Caco-2 (cell line): ENCODE measurements at places on chromosomes 12 and 14. TPM values are rescaled to one million over a fixed set of nuclear protein-coding genes. Genes with fewer than 3 reads are reported as not detected.

DNA sequence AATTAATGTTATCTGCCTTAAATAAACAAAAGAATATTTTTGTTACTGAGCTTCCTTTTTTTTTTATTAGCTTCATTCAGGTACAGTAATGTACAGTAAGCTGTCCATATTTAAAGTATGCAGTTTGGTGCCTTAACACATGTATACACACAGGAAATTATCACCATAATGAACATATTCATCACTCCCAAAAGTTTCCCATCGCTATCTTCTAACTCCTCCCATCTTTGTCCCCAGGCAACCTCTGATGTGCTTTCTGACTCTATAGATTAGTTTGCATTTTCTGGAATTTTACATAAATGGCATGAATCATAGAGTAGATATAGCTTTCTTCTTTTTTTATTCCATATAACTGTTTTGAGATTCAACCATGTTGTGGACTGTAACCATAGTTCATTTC lies 193.0 kb downstream of the TRHDE start:
- H3K27me3 ChIP-seq: no peaks in the 10 kb centered on the region; the same call in 1 of the 2 replicates
- H3K27ac ChIP-seq: no peak overlapping the region
- no peaks in the 10 kb centered on the region for H3K36me3 ChIP-seq
- H3K4me3 ChIP-seq: no peak overlapping the region

DNA sequence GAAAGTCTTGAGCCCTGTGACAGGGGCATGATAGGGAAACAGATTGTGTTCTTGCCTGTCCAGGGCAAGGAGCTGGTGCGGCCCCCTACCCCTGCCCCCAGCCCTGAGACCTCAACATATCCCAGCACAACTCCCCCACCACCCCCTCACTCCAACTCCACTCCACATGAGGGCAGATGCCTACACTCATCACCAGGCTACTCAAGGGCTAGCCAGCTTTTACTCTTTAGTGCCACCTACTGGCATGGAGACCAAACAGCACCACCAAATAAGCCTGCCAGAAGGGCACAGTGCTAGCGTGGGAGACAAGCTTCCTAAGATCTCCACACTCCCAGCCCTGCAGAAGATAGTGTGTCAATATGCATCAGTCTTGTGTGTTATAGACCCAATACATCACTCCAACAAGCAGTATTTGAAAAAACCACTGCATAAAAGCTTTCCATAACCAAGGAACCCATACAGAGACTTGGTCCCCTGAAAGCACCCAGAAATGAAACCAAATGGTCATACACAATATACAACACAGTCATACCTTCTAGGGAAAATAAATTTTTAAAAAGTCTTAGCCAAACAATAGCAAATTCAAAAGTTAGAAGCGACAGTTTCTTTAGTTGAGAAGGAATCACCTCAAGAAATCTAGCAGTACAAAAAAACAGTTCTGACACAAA lies 154.4 kb downstream of the KCNK10 start:
- H3K27ac ChIP-seq: no peak overlapping the region
- H3K36me3 ChIP-seq: no peaks in the 10 kb centered on the region
- DNase-seq: peak; percentile 56

Gene PSEN1
- 74.8 and 76.8 TPM in 2 replicates for total RNA-seq

Gene CFAP54
- 0.12 and 0.14 TPM in 2 replicates for total RNA-seq

DNA sequence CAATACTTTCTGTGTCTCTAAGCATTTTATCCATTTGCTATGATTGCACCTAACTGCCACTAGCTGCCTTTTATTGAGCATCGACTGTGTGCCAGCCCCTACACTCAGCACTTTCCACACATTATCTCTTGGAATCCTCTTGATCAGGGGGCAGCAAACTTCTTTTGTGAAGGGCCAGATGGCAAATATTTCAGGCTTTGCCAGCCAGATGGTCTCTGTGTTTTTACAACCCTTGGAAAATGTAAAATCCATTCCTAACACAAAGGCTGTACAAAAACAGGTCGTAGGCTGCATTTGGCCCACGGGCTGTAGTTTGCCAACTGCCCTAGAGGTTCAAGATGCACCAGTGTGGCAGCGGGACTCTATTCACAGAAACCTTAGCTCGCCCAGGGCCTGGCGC lies 19.5 kb downstream of the FOXN4 start:
- no peaks in the 10 kb centered on the region for H3K4me1 ChIP-seq
- no peak overlapping the region for H3K4me3 ChIP-seq
- H3K27ac ChIP-seq: no peak overlapping the region
- H3K36me3 ChIP-seq: no peaks in the 10 kb centered on the region
- DNase-seq: no peak

- peak; percentile 49 for DNase-seq
- H3K4me1 ChIP-seq: peaks cover 64% of the 10 kb centered on the region
Measured at GRCh38 chr14:69658664-69659261, 47.4 kb downstream of the SUSD6 start.

DNA sequence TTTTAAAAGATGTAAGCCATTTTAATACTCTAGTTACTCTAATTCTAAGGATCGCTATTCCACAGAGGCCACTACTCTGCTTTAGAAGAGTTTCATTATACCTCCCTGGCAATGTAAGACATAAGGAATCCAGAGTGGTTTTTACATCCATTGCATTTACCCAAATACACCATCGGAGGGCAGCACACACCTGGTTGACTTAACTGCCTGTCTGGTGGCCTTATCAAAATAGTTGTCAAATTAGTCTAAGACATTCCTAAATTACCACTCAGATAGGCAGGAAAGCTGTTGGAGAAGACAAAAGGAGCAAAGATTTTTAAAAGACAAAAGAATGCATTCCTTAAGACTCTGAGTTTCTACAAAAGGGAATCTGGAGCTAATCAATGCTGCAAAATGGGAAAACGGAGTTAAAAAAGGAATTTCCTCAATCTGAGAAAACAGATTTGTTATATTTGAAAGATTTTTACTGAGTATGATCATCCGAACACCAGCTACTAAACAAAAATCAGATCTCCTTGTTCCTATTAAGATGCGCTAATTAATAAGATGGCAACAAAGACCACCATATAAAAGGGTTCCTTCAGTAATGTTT lies 33.8 kb upstream of the FGD4 start:
- H3K27ac ChIP-seq: no peak overlapping the region
- peaks cover 13% of the 10 kb centered on the region for H3K4me1 ChIP-seq
- no peaks in the 10 kb centered on the region for H3K27me3 ChIP-seq
- no peak overlapping the region for H3K4me3 ChIP-seq
- peak; percentile 79 for DNase-seq

GRCh38 chr12:64065881-64066451 lies 156.1 kb downstream of the KICS2 start:
- no peaks in the 10 kb centered on the region for H3K36me3 ChIP-seq
- DNase-seq: no peak
- H3K4me1 ChIP-seq: no peaks in the 10 kb centered on the region
- H3K27ac ChIP-seq: no peak overlapping the region

Gene STXBP6
- 32.2 and 35.7 TPM in 2 replicates for total RNA-seq

- no peaks in the 10 kb centered on the region for H3K36me3 ChIP-seq
- no peak overlapping the region for H3K4me3 ChIP-seq
- no peaks in the 10 kb centered on the region for H3K27me3 ChIP-seq
Measured at GRCh38 chr12:52267699-52268098, 6.7 kb upstream of the KRT86 start.
